ENCODE measurements at places on chromosomes 5 and 9. TPM values are rescaled to one million over a fixed set of nuclear protein-coding genes. Genes with fewer than 3 reads are reported as not detected.

Gene PCDH1
- not detected for total RNA-seq

Gene AQP3
- 1.4 TPM for total RNA-seq

Gene REEP2
- 0.44 TPM for total RNA-seq

DNA sequence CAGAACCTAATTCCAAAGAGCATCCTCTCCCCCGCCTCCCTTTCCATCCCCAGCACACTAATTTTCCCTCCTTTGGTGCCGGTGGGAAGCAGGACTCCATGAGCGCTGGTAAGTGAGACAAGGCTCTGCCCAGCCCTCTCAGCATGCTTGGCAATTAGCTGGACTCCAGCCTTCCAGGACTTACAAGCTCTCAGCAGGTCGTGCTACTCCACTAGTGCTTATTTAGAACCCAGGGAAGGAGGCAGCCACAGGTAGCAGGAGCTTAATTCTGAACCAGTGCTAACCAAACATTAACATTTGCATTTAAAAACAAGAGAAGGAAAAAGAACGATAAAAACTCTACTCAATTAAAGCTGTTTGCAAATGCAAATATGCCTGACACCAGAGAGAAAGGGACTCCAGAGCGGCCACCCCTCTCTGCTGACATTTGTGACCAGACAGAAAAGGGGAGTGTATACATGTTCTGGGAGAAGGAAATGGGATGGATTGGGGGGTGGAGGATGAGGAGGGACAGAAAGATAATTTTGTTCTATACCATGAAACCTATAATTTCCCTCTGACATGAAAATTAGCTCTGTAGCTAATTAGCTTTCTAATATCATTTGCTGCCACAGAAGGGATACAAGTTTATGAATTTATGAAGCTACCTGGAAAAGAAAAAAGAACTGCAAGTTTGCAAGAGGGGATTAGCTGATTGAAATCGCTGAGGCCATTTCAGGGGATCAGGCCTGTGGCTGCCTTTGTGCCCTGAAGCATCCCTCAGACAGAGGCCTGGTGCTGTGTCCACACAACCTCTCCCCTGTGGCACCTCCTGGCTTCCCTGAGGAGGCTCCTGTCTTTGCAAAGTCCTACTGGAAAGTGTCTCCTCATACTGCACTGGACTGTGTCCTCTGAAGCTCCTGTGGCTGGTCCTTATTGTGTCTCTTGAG lies 266.3 kb downstream of the SEC61B start:
- no peak for DNase-seq
- H3K4me1 ChIP-seq = peaks cover 4% of the 10 kb centered on the region
- no peaks in the 10 kb centered on the region for H3K36me3 ChIP-seq
- H3K4me3 ChIP-seq = no peak overlapping the region
- no peak overlapping the region for H3K27ac ChIP-seq

DNA sequence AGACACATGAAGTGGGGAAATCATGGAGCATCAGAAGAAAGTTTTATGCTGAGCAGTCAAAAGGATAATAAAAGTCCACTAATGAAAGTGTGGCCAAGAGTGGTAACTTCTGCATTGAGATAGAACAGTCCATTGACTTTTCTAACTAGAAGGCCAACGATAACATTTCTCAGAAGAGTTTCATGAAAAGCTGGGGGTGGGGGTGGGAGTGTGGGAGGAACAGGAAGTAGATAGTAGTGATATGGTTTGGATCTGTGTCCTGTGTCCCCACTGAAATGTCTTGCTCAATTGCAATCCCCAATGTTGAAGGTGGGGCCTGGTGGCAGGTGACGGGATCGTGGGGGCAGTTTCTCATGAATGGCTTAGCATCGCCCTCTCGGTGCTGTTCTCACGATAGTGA lies 36.2 kb upstream of the SNAPC3 start:
- H3K27ac ChIP-seq = no peak overlapping the region
- H3K36me3 ChIP-seq = no peaks in the 10 kb centered on the region
- H3K4me1 ChIP-seq = no peaks in the 10 kb centered on the region
- no peak overlapping the region for H3K4me3 ChIP-seq

Measured in B cell (primary cell).